ENCODE measurements at places on chromosomes 13 and 19.
A peak's percentile ranks its signal among the peaks of the same experiment; 100 is the strongest.

GRCh38 chr19:14056741-14057356, 5.0 kb downstream of the PALM3 start:
- no peak for DNase-seq

DNA sequence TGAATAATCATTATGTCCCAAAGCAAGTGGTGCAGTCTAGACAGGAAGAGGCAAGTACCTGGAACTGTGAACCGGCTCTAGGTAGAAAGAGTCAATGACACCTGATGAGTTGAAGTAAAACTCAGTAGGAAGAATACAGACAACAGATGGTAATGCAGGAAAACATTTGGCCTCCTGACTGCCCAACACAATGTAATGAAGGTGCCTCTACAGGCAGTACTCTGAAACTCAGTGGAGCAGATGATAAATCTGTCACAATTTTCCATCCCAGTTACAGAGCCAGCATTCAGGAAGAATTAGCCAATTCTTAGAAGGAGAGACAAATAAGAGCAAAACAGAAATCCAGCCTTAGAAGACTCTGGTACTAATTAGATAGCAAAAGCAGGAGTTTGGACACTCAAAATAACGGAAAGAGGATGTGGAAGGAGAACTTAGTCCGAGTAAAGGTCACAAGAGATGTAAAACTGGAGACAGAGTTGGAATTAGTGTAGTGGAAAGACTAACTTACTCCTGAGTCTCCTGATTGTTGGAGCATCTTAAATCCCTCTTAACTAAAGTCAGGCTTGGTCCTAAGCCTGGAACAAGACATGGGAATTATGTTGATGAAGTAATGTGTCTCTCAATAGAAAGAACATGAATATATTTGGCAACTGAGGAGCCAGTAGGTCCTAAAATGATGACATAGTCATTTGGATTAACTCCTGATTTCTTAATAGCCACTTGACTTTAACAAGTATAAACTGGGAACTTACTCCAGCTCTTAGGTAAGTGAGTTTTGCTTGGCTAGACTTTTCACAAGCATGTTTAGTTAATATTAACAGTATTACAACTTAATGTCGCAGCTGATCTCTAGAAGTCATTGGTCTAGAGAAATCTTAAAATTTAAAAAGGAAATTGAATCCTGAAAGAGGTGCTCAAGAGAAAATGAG, 457.3 kb upstream of the MIR17HG start:
- no peak for DNase-seq

- no peak for DNase-seq
Observed at GRCh38 chr19:19087676-19088075, 23.9 kb downstream of the SLC25A42 start.

GRCh38 chr19:49497789-49498103, 1.5 kb downstream of the RPS11 start:
- no peak for DNase-seq

DNA sequence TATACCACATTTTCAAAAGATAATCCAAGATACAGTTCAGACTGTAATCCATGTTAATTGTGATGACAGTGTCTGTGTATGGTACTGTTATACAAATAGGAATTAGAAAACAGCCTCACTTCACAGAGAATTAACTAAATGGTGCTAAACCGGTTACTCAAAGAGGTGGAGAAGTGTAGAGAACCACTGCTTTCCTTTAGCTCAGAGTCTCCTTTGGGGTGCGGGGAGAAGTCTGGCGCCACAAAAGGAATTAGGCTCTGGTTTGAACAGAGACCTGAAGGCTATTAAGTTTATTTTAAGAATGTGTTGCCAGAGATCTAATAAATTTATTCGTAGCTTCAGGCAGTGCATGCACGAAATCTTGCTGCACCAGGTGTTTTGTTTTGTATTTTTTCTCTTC, 65.8 kb downstream of the FREM2 start:
- DNase-seq, result no peak

DNA sequence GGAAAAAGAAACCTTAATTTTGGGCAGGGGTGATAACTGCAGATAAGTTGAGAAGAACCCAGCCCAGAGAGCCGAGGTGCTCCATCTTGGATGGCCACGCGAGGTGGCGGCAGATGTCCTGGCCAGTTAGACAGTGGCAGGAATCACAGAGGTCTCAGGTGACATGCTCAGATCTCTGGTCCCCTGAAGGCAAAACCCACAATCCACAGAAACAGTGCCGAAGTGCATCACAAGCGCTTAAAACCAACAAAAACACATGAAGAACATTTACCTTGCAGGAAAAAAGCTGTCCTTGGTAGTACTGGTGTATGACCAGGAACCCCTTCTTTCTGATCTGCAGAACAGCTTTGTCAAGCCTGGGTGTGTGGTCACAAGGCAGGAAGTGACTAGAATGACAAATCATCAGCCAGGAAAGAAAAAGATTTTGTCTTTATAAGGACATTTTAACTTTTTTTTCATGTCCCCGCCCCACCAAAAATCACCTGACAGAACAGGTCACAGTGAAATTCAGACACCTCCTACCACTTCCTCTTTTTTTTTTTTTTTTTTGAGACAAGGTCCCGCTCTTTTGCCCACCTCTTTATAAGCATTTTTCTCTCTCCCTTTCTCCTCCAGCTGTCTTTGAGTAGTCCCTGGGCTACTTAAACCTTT, at the start of gene LCP1:
Gene LCP1 (minus strand): TSS at position 338 of the 651 bp plus-strand sequence. CDS start 22,515 bp downstream, outside the sequence.
- DNase-seq, result peak; percentile 66

- DNase-seq, result no peak
Observed at GRCh38 chr13:114088234-114088633, 44.2 kb downstream of the RASA3 start.

DNA sequence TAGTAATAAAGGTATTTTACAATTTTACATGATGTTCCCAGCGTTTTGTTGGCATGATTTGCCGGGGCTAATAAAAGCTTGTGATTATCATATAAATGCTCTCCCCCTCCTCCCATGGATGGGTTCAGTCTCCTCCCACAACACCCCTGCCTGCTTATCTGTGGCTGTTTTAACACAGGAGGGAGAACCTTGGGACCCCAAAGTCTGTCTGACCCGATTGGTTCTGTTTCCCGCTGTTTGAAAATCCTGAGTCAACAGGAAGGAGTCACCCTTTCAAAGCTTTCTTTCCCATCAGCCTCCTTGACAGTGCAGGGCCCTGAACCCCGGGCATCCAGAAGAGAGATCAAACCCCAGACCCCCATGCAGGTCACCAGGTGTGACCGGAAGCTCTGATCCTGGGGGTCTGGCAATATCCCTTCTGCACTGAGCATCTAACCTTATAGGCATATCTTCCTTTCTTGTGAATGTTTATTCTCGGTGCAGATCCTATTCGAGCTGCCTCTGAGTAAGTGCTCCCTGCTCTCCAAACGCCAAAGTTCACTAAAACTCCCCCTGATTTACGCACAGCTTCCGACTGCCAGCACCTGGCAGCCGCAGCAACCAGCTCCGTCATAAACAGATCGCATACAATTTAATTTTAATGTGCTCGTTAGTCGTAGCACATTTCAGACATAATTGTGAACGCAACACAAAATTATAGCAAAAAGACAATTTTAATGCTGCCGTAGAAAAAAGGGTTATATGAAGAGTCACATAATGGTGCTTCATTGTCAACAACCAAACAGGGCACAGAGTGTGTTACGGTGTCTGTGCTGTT, 74.8 kb downstream of the TSHZ3 start:
- no peak for DNase-seq

- no peak for DNase-seq
Observed at GRCh38 chr19:32196690-32197420, 148.6 kb upstream of the ZNF507 start.

- DNase-seq, result no peak
Observed at GRCh38 chr13:48545608-48546007, 12.7 kb upstream of the RCBTB2 start.

- peak; percentile 71 for DNase-seq
Observed at GRCh38 chr19:47280183-47280797, 5.6 kb downstream of the INAFM1 start.

DNA sequence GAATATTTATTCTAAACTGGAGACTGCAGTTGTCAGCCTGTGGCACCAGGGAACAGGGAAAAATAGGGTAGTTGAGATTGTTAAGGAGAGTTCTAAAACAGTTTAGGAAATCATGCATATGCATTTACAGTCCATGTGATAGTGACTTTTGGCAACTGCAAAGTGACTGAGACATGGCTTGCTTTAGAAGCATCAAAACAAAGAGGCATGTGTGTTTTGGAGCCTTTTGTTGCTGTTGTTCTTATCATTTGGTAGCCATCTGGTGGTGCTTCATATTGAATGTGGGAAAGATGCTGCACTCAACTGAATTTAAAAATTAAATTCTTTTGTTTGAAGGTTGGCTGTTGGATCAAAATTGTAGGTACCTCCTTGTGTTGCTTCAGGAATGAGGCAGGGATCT, 10.2 kb upstream of the EBPL start:
- DNase-seq, result no peak

DNA sequence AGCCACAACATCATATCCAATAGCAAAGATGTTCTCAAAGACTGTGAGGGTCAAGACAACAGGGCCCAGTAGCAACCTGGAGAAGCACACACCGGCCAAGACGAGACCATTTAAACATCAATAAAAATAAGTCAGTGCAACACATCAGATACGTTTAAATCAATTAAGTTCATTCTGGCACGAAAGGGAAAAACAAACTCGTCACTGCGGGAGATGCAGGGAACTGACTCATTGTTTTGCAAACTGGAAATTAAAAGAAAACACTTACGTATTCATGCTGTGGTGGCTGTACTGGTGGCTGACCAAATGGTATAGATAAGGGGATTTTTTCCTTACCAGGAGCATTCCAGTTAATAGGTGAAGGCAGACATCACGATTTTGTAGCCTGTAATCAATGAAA, 26.3 kb upstream of the SLC15A1 start:
- DNase-seq, result no peak

DNA sequence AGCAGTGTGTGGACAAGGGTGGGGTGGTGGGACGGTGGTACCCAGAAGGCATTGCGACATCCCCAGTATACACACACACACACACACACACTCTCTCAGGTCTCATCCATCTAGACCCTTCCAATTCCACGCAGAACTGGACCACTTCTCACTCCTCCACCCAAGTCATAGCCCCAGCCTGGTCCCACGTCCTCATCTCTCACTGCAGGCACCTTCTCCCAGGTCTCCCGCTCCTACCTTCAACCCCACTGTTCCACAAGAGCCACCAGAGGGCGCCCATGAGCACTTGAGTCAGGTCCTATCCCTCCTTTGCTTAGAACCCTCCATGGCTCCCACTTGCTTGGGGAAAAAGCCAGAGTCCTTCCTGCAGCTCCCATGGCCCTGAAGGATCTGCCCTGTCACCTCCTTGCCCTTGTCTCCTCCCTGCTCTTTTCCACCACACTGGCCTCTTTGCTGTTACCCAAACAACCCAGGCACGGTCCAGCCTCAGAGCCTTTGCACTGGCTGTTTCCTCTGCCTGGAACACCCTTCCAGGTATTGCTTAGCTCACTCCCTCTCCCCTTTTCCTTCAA, 62.6 kb downstream of the IER2 start:
- DNase-seq, result peak; percentile 88

DNA sequence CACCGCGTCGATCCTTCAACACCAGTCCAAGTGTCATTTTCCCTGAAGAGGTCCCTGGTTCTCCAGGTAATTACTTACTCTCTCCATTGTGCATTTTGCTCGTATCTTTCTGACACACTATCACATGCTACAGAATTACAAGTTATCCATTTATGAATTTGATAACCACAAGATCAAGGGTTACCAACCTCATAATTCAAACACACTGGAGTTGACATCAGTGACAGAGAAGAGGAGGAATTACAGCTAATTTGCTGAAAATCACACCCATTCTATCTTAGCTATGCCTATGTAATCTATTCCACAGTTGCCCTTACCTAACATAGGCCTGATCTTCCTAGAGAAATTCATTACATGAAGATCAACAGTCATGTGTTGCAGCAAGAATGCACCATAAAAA, 14.2 kb downstream of the ZC3H13 start:
- no peak for DNase-seq

- DNase-seq, result no peak
Observed at GRCh38 chr19:48770266-48770665, 14.9 kb downstream of the FGF21 start.

- DNase-seq, result no peak
Observed at GRCh38 chr19:45173816-45174215, 4.2 kb downstream of the TRAPPC6A start.

DNA sequence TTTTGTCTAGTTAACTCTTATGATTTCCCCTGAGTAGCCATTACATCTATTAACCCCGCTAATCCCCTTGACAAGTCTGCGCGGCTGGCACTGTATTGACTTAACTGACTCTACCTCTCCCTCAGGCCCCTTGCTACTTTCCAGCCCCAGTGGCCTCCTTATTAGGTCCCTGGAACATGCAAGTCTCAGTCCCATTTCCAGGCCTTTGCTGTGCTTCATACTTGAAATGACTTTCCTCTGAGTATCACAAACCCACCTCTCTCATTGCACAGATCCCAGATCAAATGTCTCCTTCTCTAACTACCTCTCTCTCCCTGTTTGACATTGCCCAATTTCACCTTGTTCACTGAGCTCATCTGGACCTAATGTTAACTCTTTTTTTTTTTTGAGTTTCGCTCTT, 13.2 kb downstream of the SPACA6 start:
- no peak for DNase-seq

- no peak for DNase-seq
Observed at GRCh38 chr13:40141859-40142555, 486.5 kb downstream of the COG6 start.
